Neural crest cell (in vitro differentiated cells): ENCODE measurements at places on chromosomes 1 and 21.
A peak's percentile ranks its signal among the peaks of the same experiment; 100 is the strongest.

GRCh38 chr1:66916320-66916719 is 8.3 kb downstream of the DNAI4 start:
- no peak for DNase-seq

DNA sequence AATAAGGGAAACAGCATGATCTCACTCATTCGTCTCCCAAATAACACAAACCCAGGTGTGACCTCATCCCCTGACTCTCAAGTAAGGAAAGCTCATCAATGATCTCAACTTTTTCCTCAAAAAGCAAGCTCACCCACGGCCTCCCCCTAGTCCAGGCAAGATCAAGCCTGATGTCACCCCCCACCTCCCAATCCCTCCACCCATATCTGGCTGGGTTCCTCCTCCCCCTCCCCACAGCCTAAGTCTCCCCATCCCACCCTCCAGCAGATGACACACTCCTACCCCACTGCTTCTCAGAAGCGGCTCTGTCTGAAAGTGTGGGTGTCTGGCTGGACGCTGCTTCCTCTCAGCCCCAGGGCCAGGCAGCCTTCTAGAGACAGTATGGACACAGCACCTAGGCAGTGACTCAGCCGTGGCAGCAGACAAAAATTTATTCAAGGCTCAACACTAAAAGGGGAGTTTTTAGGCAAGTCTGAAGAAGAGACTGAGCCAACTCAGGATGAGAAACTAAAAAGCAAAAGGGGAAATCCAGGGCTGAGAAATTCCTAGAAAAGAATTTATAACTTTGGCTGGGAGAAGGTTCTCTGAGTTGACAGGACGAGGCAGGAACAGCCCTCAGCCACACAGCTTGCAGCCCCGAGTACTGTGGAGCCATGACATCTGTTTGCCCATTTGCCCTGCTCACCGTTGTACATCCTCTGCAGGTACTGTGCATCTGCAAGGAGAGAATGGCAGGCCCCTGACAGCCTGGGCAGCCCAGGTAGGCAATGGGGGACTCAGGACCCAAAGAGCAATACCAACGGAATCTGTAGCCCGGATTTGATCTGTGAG is 81.6 kb upstream of the LRRC8D start:
- DNase-seq: no peak

- no peak for DNase-seq
These were observed 54.2 kb downstream of the NMNAT2 start for GRCh38 chr1:183363972-183364371.

GRCh38 chr1:229579059-229579673 is 20.7 kb upstream of the ABCB10 start:
- DNase-seq: peak; percentile 21

- DNase-seq: no peak
These were observed 17.0 kb downstream of the MX2 start for GRCh38 chr21:41378849-41379248.
